ENCODE measurements at places on chromosomes 11 and 22. TPM values are rescaled to one million over a fixed set of nuclear protein-coding genes. Genes with fewer than 3 reads are reported as not detected.

DNA sequence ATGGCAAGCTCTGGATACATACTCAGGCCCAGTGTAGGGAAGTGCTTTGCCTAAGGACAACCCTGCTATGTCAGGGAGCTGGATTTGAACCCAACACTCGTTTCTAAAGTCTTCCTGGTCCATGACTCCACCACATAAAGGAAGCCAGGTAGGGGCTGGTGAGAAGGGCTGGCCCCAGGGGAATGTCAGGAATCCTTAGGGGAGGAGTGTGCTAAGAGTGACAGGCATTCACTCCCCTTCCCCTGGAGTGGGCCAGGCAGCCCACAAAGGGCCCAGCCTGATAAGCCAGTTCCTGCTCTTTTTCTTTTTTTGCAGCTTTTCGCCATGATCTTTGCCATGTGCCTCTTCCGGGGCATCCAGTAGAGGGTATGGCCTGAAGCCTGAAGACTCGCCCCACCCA lies 21.9 kb downstream of the TP53I11 start:
- DNase-seq: no peak
- no peaks in the 10 kb centered on the region for H3K36me3 ChIP-seq
- no peak overlapping the region for H3K27ac ChIP-seq
- no peak overlapping the region for H3K4me3 ChIP-seq

DNA sequence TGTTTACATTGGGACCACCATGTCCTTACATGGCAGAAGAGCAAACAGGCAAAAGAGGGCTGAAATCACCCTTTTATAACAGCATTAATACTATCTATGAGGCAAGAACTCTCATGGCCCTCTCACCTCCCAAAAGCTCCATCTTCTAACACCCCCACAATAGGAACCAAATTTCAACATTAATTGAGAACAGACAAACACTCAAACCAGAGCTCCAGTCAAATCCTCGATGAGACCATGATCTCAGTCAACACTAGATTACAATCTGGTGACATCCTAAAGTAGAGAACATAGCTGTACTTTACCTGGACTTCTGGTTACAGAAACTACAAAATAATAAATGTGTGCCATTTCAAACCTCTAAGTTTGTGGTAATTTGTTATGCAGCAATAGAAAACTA lies 25.1 kb downstream of the OR2AG2 start:
- no peaks in the 10 kb centered on the region for H3K27me3 ChIP-seq
- peak overlapping the region; percentile 93 for H3K27ac ChIP-seq
- peak overlapping the region; percentile 99 for H3K4me3 ChIP-seq
- peaks cover 53% of the 10 kb centered on the region for H3K4me1 ChIP-seq

GRCh38 chr11:77424644-77425043 lies 49.2 kb downstream of the PAK1 start:
- H3K4me1 ChIP-seq: no peaks in the 10 kb centered on the region
- H3K36me3 ChIP-seq: no peaks in the 10 kb centered on the region
- no peak overlapping the region for H3K4me3 ChIP-seq

The MMP11 gene
- not detected for polyA plus RNA-seq

The ZNHIT2 gene
- polyA plus RNA-seq: 23.0 TPM

- no peaks in the 10 kb centered on the region for H3K27me3 ChIP-seq
- no peak for DNase-seq
- no peak overlapping the region for H3K27ac ChIP-seq
- no peak overlapping the region for H3K4me3 ChIP-seq
Measured at GRCh38 chr11:111336582-111337256, 38.4 kb downstream of the POU2AF3 start.

DNA sequence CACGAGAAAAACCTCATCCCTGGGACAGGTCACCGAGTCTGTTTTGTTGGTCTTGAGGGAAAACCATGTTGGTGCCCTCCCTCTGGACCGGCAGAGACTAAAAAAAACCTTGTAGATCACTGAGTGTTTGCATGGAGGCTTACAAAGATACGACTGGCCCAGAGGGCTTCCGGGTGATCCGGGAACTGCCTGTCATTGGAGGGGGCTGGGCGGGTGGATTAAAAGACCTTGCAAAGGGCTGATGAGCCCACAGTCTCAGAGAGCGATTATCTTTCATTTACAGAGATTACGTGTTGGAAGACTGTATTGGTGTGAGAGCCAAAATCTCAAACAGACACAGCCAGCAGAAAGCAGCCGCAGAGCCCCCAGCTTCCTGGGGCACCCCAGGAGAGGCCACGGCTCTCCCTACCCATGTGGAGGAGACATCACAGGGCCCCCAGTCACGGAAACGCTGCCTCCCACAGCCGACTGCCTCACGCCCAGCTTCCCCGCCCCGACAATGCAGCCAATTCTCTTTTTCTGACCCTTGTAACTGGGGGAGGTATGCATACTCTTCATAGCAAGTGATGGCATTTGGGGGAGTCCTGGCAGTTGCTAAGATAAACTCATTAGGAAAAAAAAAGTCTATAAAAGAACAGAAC lies 426.4 kb downstream of the CTTN start:
- no peak overlapping the region for H3K27ac ChIP-seq
- no peak overlapping the region for H3K4me3 ChIP-seq
- DNase-seq: no peak
- no peaks in the 10 kb centered on the region for H3K27me3 ChIP-seq
- H3K4me1 ChIP-seq: no peaks in the 10 kb centered on the region

The GRAP2 gene
- 49.1 TPM for polyA plus RNA-seq

- H3K4me3 ChIP-seq: no peak overlapping the region
- H3K36me3 ChIP-seq: no peaks in the 10 kb centered on the region
- H3K4me1 ChIP-seq: no peaks in the 10 kb centered on the region
- no peak overlapping the region for H3K27ac ChIP-seq
Measured at GRCh38 chr11:8221917-8222495, 41.7 kb downstream of the LMO1 start.

- no peaks in the 10 kb centered on the region for H3K36me3 ChIP-seq
- DNase-seq: no peak
- H3K27me3 ChIP-seq: no peaks in the 10 kb centered on the region
- no peaks in the 10 kb centered on the region for H3K4me1 ChIP-seq
Measured at GRCh38 chr11:44690651-44691050, 36.1 kb upstream of the TSPAN18 start.

DNA sequence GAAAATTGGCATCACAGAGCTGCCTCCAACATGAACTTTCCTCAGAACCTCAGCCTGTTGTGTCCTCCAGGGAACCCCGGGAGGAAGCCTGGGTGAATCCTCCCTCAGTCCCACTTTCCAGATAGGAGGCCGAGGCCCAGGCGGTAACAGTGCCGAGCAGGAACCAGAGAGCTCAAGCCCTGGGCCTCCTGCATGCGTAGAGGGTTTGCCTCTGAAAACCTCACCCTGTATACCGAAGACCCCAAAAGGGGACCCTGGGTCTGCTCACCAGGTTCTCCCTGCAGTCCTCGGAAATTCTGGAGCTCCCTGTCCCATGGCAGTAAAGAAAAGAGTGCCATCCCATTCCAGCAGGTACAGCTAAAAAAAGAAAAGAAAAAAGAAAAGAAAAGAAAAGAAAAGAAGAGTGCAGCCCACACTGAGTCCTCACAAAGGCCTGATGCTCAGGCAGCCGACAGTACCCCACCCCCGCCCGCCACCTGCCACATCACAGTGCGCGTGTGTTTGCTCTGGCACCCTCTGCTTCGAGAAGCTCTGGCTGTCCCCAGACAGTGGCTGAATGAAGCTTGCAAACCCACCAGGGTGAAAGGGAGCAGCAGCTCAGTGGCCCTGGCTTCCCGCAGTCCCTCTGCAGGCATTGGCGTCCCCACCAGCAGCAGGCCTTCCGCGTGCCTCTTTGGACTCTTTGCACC lies 28.4 kb upstream of the FADD start:
- no peak for DNase-seq
- H3K4me1 ChIP-seq: no peaks in the 10 kb centered on the region
- no peak overlapping the region for H3K4me3 ChIP-seq
- no peaks in the 10 kb centered on the region for H3K27me3 ChIP-seq
- no peak overlapping the region for H3K27ac ChIP-seq

The CADM1 gene
- polyA plus RNA-seq: 11.3 TPM

GRCh38 chr11:82406611-82407010 lies 327.1 kb downstream of the FAM181B start:
- no peak overlapping the region for H3K4me3 ChIP-seq
- no peaks in the 10 kb centered on the region for H3K36me3 ChIP-seq
- no peak overlapping the region for H3K27ac ChIP-seq
- DNase-seq: no peak
- H3K4me1 ChIP-seq: no peaks in the 10 kb centered on the region

DNA sequence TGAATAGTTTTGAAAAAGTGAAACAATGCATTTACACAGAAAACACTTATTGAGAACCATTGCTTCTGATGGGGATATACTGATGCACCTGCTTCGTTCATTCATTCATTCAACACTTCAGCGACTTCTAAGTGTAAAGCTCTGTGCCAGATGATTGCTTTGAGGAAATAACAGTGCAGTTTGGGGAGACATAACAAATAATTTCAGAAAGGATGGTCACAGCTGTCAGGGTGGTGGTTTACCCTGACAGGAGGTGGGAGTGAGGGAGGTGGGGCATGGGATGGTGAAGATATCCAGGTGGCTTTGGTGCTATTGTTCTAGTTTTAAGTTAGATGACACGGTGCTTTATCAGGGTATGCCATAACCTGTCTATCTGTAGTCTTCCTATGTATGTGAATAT lies 344.1 kb downstream of the LARGE1 start:
- no peaks in the 10 kb centered on the region for H3K4me1 ChIP-seq
- H3K4me3 ChIP-seq: no peak overlapping the region
- H3K27me3 ChIP-seq: no peaks in the 10 kb centered on the region
- H3K27ac ChIP-seq: no peak overlapping the region
- no peak for DNase-seq

GRCh38 chr11:32884770-32885384 lies 7.7 kb upstream of the QSER1 start:
- no peaks in the 10 kb centered on the region for H3K27me3 ChIP-seq
- no peak overlapping the region for H3K4me3 ChIP-seq
- H3K36me3 ChIP-seq: no peaks in the 10 kb centered on the region

- H3K4me1 ChIP-seq: peaks cover 9% of the 10 kb centered on the region
- H3K36me3 ChIP-seq: no peaks in the 10 kb centered on the region
- H3K27ac ChIP-seq: no peak overlapping the region
- H3K4me3 ChIP-seq: no peak overlapping the region
Measured at GRCh38 chr11:6653097-6653496, 2.5 kb downstream of the DCHS1 start.

- H3K4me1 ChIP-seq: no peaks in the 10 kb centered on the region
- no peak overlapping the region for H3K27ac ChIP-seq
- DNase-seq: no peak
- no peaks in the 10 kb centered on the region for H3K27me3 ChIP-seq
- no peaks in the 10 kb centered on the region for H3K36me3 ChIP-seq
Measured at GRCh38 chr22:39463931-39464390, 7.1 kb downstream of the MGAT3 start.

The TRIM29 gene
- polyA plus RNA-seq: not detected

DNA sequence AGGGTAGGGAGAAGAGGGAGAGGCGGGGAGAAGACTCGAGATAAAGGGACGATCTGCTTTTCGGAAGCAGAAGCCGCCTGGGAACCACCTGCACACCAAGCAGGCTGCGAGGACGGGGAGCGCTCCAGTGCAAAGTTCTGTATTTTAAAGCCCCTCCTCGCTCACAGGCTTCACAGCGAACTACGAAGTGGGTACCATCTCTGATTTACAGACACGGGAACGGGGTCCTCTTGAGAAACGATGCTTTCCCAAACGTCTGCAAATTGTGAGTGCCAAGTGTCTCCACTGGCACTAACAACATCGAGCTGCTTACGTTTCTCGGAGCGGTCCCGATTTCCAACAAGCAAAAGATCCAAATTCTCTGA lies 700 bp upstream of the STX3 start:
- DNase-seq: peak; percentile 1
- peaks cover 19% of the 10 kb centered on the region for H3K4me1 ChIP-seq

DNA sequence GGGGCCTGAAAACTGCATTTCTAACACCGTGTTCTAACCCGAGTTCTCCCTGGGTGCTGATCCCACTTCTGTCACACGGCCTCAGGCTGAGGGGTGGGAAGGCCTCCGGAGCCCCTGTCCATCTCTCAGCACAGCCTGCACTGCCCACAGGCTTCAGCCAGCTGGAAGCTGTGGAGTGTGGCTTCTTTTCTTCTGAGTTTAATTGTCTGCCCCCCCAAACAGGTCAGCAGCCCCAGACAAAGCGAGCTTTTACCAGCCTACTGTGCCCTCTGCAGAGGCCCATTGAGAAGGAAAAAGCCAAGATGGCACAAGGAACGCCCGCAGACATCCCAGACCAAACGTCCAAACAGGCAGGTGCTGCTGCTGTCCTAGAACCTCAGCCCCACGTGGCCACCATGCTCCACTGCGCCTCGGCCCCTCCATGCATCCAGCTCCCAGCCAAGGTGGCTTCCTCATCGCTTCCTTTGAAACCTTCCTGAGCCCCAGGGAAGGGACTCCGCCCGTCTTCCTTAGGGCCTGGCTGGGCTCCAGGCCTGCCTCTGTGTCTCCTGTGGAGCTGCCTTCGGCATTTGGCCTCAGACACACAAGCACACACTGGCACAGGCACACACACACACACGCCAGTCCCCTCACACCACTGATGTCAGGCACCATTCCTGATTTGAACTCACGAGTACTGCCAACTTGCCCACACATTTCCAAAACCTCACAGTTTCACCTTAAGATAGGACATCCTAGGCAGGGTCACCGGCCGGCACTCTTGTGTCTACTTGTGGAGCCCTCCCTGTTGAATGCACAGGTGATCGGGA lies 1.7 kb downstream of the MOB2 start:
- DNase-seq: no peak
- no peaks in the 10 kb centered on the region for H3K27me3 ChIP-seq
- peaks cover 8% of the 10 kb centered on the region for H3K36me3 ChIP-seq
- no peak overlapping the region for H3K27ac ChIP-seq

DNA sequence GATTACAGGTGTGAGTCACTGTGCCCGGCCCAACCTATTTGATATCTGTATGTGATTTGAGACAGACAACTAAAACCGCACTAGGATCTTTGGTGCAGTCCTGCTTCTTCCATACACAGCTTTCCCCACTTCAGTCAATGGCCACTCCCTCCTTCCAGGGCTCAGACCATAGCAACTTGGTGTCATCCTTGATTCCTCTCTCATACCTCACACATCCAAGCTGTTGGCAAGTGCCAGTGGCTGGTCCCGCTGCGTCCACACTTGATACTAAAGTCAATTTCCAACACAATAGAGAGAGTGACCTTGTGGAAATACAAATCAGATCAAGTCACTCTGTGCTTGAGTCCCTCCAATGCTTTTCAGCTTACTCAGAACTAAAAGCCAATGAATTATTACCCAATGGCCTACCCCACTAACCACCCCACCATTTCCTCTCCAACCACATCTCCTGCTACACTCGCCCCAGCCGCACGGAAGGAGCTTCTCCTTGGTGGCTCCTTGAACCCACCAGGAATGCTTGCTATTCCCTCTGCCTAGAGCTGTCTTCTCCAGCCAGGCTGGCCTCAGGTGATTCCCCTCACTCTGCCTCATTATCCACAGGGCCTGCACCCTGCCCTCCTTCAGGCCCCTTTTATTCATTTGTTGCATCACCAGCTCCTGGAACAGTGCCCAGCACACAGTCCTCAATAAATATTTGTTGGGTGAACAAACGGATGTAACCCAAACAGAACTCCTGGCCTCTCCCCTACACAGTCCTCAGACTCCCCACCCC lies 12.9 kb downstream of the ABTB2 start:
- H3K4me1 ChIP-seq: no peaks in the 10 kb centered on the region
- H3K27me3 ChIP-seq: no peaks in the 10 kb centered on the region
- DNase-seq: no peak
- H3K27ac ChIP-seq: no peak overlapping the region

- H3K4me1 ChIP-seq: no peaks in the 10 kb centered on the region
- H3K4me3 ChIP-seq: no peak overlapping the region
- H3K36me3 ChIP-seq: no peaks in the 10 kb centered on the region
- no peak for DNase-seq
Measured at GRCh38 chr11:16293204-16293681, 63.1 kb downstream of the SOX6 start.

All from CD4-positive, CD25-positive, alpha-beta regulatory T cell (primary cell).